ENCODE measurements at places on chromosomes 7 and 10. TPM values are rescaled to one million over a fixed set of nuclear protein-coding genes. Genes with fewer than 3 reads are reported as not detected.

DNA sequence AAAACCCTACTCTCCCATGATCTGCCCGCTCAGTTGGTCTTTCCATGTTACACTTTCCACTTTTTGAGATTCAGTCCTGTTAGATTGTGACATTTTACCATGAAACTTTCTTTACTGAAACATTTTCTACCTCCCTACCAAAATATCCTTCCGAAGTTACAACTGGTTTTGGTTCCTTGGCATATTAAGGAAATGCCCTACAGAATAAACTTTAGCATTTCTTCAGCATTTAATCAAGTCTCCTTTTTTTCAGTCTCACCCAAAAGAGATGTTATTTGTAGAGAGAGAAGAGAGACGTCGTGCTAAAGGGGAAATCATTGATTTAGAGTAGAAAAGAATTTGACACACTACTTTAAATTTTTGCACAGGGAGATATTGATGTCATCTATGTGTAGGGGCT is 9.7 kb upstream of the FEZF1 start:
- H3K27ac ChIP-seq, result no peak overlapping the region
- no peaks in the 10 kb centered on the region for H3K36me3 ChIP-seq
- peaks cover 89% of the 10 kb centered on the region for H3K27me3 ChIP-seq
- no peak for DNase-seq
- H3K4me1 ChIP-seq, result no peaks in the 10 kb centered on the region
- H3K4me3 ChIP-seq, result no peak overlapping the region

DNA sequence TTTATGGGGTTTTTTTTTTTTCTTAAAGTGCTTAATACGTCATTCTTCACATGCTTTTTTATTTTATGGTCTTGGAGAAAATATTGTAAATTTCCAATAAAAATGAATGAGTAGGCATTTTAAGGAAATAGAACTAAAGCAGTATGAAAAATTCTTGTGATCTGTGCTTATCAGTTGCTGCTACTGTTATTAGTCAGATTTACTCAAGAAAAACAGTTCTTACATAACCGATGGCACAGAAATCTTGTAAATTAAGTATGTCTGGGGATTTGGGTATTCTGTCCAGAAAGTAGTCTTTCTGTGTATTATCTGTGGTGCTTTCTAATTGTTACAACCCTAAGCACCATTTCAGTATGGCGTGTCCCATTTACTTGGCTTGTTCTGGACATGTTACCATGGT is 64.7 kb downstream of the LRGUK start:
- no peak for DNase-seq
- no peaks in the 10 kb centered on the region for H3K36me3 ChIP-seq
- H3K27me3 ChIP-seq, result no peaks in the 10 kb centered on the region
- no peak overlapping the region for H3K27ac ChIP-seq
- no peak overlapping the region for H3K4me3 ChIP-seq
- peaks cover 10% of the 10 kb centered on the region for H3K4me1 ChIP-seq

- no peaks in the 10 kb centered on the region for H3K27me3 ChIP-seq
- H3K4me1 ChIP-seq, result peaks cover 8% of the 10 kb centered on the region
- H3K4me3 ChIP-seq, result peak overlapping the region; percentile 89
- no peaks in the 10 kb centered on the region for H3K36me3 ChIP-seq
- peak; percentile 23 for DNase-seq
These were observed 1.7 kb downstream of the CACNA2D1 start for GRCh38 chr7:82441669-82442478.

DNA sequence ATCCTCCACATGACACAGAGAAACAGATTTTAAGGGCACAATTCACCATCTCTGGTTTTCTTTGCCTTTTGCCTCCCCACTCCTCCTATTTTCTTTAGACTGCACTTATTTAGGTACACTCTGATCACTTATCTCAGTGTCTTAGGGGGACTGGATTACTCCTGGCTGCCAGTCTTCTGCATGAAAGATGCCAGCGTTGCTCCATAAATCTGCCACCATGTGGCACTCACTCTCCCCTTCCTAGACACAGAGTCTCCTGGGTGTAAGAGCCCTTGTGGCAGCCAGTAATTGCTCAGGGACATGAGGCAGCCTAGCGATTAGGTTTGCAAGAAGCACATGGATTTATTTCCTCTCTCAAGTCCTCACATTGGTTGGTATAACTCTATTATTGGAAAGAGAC is 34.5 kb upstream of the RBM20 start:
- H3K27me3 ChIP-seq, result no peaks in the 10 kb centered on the region
- peaks cover 8% of the 10 kb centered on the region for H3K4me1 ChIP-seq
- no peak overlapping the region for H3K4me3 ChIP-seq
- H3K27ac ChIP-seq, result peak overlapping the region; percentile 74

Gene LRRC61
- 0.93 TPM for polyA plus RNA-seq

Gene PALD1
- polyA plus RNA-seq, result 0.16 TPM

Gene C7orf25
- polyA plus RNA-seq, result 7.8 TPM

Gene PON1
- polyA plus RNA-seq, result not detected

Gene SPDYE2
- not detected for polyA plus RNA-seq
